Hematopoietic multipotent progenitor cell treated with erythropoietin and hydrocortisone succinate and interleukin-3 and kit ligand, for 8 days (in vitro differentiated cells): ENCODE measurements at places on chromosomes 1 and 21.

GRCh38 chr1:154326546-154327465 lies 1.5 kb downstream of the ATP8B2 start:
- DNase-seq = peak; percentile 82

- no peak for DNase-seq
These were observed 33.5 kb upstream of the HHAT start for GRCh38 chr1:210294999-210295745.

GRCh38 chr21:35201799-35202198 lies 152.7 kb upstream of the RUNX1 start:
- DNase-seq = no peak

DNA sequence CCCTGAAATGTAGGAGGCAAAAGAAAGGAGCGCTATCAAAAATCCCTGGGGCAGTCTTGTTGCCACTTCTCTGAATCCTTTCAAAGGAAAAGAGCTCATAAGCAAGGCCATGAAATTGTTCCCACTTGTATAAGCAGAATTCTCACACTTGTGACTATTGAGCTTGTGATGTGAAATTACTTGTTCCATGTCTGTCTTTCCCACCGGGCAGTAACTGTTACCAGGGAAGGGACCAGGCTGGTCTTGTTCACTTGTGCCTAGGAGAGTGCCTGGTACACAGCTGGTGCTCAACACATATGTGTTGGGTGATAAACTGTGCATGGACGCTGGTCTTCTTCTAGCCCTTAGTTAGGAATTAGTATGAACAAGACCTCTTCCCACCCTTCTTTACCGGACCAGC lies 150.6 kb downstream of the CDC7 start:
- DNase-seq = no peak

GRCh38 chr1:162919034-162919433 lies 58.1 kb upstream of the CCDC190 start:
- no peak for DNase-seq

- no peak for DNase-seq
These were observed 34.0 kb downstream of the ATP5PF start for GRCh38 chr21:25700741-25701140.

DNA sequence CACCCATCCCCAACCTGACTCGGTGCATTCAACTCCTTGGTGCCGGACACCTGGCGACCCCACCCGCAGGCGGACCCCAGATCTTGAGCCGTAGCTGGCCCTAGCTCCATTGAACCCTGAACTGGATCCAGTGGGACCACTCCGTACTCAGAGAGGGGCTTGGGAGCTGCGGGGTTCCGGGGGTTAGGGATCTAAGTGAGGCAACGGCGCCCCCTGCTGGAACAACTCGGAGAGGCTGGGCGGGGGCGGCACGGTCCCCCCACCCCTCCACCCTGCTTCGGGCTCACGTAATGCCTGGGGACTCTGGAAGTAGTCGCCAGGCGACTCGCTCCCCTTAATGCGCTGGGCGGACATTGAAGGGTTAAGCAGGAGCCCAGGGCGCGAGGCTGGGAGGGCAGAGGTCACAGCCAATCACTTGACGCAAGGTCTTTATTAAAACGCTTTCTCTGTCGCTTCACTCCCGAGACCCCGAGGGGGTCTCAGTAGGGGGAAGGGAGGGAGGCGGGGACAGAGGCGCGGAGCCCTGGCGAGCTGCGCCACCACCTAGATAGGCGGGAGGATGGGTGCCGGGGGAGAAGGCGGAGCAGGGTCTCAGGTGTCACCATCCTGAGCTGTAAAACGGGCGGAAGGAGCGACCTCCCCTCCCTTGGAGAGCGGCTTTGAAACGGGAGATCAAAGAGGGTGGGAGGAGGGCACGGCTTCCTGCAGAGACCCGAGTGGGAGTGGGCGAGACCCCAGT lies 704 bp upstream of the CRABP2 start:
- peak; percentile 17 for DNase-seq

DNA sequence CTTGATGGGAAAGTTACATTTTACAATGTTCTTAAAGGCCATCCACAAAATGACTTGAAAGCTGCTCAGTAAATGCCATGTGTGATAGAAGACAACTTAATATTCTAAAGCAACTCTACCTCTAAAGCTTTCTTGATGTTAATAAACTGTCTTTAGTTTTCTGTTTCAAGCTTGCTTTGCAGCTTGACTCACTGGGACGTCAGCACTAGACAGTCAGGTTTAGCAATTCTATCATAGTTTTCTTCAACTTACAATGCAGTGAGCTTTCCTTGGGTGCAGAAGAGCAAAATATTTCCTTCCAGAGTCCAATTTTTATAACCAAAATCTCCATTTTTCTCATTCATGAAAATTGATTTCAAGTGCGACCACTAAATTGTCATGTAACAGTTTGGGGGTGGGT lies 273.1 kb downstream of the NTNG1 start:
- no peak for DNase-seq

DNA sequence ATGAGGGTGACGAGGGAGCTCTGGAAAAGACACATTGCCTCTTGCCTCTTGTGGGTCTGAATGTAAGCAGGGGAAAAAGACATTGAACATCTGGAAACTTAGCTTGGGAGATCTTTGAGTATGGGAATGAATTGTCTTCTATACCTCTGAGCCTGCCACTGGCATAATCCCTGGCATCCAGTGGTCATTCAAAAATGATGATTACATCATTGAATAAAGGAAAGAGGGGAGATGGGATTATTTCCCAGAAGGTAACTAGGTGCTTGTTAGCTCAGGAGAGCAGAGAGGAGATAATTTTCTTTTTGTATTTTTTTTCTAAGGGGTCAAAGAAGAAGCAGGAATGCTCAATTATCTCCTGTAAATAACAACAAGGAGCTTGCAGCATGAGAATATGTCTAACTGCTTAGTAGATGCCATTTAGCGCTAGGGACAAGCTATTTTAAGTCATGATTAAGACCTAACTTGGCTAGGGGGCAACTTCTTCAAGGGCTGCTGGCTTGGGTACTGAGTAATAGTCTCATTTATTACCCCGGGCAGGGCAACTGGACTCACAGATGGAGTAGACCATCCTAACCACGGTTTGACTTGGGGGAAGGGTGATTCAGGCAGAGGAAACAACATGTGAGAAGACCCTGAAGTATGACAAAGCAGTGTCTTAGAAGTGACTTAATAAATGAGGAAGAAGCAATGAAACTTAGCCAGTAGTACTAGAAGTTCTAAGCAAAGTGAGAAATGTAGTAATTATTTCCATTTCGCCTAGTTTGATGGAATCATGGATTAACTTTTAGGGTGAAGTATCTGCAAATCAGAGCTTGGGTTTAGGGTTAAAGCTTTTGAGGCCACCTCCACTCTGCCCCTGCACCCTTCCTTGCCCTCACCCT lies 11.0 kb upstream of the XCL2 start:
- DNase-seq = no peak

GRCh38 chr1:8302081-8302956 lies 15.6 kb upstream of the SLC45A1 start:
- no peak for DNase-seq

GRCh38 chr21:22450507-22450906 lies 1452.3 kb downstream of the NCAM2 start:
- no peak for DNase-seq

DNA sequence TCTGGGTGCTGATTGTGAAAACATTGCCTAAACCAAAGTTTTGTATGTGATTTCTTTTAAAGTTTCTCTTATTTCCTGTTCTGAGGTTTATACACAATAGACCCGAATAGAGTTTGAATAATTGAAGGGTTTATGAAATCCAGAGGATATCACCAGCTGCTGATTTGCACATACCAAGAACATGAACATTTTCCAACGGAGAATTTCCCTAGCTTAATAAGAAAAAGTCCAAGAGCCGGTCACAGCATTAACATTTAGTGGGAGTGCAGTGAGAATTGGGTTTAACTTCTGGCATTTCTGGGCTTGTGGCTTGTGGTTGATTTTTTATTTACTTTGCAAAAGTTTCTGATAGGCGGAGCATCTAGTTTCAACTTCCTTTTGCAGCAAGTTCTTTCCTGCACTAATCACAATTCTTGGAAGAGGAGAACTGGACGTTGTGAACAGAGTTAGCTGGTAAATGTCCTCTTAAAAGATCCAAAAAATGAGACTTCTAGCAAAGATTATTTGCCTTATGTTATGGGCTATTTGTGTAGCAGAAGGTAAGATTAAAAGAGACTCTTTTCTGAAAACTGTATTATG lies at the start of gene CFH:
Gene CFH (plus strand): TSS at position 407 of the 579 bp plus-strand sequence. CDS start 75 bp downstream, at position 482.
- DNase-seq = peak; percentile 29

- DNase-seq = no peak
These were observed 247.3 kb downstream of the BACH1 start for GRCh38 chr21:29546071-29546470.

DNA sequence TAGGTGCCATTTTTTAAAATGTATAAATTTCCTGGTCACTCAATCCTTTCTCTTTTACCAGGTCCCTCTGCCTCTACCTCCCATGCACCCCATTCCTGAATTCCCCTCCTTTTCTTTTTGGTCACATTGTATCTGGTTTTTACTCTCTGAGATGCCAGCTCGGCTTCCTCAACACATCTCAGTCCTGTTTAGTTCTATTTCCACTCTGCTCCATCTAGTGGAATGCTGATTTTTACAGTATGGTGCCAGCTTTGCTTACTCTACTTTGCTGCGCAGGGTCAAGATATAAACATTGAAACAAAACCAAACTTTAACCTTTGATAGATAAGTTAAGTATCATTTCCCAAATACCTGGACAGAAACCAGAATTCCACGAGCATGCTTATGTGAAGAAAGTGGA lies 96.0 kb downstream of the ESRRG start:
- DNase-seq = no peak

DNA sequence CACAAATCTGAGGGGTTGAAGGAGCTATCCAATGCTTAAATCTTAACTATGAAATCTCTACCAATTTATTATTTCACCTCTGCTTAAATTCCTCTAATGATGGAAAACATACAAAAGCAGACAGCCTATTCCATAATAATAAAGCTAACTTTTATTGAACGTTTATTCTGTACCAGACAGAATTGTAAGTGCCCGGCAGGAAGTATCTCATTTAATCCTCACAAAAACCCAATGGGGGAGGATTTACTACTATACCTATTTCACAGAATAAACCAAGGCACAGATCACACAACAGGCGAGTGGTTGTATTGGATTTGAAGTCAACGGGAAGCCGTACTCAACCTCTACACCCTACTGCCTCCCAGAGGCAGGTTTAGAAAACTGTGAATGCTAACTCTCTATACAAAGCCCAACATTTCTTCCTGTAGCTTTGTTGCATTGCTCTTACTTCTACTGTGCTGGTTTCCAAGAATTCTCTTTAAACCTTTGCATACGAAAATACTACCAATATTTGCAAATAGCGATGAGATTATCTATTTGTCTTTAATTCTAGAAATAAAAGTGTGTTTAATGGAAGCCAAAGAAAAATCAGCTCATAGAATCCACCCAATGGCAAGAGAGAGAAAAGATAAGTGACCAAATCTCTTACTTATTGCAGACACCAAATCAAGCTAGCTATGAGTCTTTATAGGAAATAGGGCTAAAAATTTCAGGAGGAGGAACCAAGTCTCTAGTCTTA lies 33.5 kb upstream of the C1orf53 start:
- peak; percentile 74 for DNase-seq

- DNase-seq = no peak
These were observed 820 bp downstream of the NUP210L start for GRCh38 chr1:154154053-154154452.

GRCh38 chr1:174167265-174167803 lies 8.0 kb downstream of the RABGAP1L start:
- DNase-seq = no peak

DNA sequence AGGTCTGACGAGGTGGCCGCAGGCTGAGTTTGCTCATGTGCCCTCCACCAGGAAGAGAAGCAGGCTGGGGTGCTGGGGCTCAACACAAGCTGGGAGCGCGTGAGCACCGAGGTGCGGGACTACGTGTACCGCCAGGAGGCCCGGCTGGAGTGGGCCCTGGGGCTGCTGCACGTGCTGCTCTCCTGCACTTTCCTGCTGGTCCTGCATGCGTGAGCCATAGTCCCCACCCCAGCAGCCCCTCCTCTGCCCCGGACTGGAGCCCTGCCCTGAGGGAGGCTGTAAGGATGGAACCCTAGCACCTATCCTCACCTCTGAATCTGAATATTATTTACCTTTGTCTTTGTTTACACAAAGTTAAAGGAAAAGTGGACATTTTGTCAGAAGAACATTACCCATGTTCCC lies 7.8 kb upstream of the ADAM15 start:
- DNase-seq = no peak

- DNase-seq = peak; percentile 63
These were observed 25.0 kb downstream of the PDXK start for GRCh38 chr21:43743947-43744346.

- no peak for DNase-seq
These were observed 31.7 kb downstream of the PGM1 start for GRCh38 chr1:63624911-63625310.

- peak; percentile 23 for DNase-seq
These were observed 29.1 kb upstream of the IVNS1ABP start for GRCh38 chr1:185345913-185346720.

DNA sequence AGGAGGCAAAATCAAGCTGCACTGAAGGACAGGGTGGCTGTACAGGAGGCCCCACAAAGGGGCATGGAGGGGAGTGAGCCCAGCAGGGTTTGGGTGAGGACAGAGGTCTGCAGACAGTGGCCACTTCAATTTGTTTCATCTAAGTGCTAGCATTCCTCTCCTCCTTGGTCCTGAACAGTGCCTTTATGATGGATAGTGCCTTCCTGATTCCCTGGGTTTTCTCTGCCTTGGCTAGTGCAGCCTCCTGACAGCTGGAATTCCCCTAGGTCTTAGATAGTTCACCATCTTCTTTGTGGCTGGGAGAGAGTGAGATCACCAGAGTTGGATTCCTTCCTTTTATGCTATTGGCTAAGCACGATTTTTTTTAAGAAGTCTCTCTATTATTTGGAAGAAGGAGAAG lies 3.8 kb upstream of the HPCAL4 start:
- no peak for DNase-seq

DNA sequence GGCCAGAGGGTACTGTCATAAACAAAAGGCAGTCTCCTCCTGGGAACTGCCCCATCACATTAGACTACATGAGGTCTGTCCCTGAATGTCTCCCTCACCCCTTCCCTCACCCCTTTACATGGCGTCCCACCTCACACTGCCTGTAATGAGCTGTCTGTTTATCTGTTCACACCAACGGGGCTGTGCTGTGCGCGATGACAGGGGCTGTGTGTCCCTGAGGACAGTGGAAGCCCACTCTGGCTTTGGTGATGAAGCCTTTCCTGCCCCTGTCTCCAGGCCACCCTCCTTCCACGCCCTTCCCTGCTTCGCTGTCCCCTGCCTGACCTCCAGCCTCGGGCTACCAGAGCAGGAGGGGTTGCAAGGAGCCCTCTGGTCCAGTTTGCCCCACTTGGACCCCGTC lies 22.7 kb downstream of the RHBG start:
- no peak for DNase-seq

DNA sequence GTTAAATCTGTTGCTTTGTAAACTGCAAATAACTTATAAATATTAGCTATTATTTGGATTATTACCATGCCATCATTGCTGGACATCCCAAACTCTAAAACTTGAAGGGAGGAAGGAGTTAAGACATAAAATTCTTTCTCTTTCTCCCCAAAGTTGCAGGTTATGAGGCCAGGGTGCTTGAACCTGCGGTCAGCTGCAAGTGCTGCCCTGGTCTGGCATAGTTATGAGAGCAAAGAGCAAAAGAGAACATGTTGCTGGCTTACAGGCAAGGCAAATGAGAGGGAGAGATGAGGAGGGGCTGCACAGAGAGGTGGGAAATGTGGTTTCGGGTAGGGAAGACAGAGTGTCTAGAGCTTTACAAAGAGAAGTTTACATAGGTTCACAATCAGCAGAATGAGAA lies 30.8 kb downstream of the GADD45A start:
- no peak for DNase-seq
